T-helper 2 cell treated with Interferon-gamma antibody and Interleukin-4, amounts not matched to agents 100 ng/mL and 5 ng/mL, for 36 hours (primary cell): ENCODE measurements at places on chromosomes 7 and 10. TPM values are rescaled to one million over a fixed set of nuclear protein-coding genes. Genes with fewer than 3 reads are reported as not detected.

Gene ZNF804B
- not detected in 2 replicates for total RNA-seq

Gene SFTPA1
- total RNA-seq, result not detected in 2 replicates

Gene ASB10
- not detected in 2 replicates for total RNA-seq

Gene SUV39H2
- total RNA-seq, result 30.4 and 35.9 TPM in 2 replicates

Gene AFAP1L2
- total RNA-seq, result 1.6 and 1.9 TPM in 2 replicates

Gene VTI1A
- 41.5 and 42.6 TPM in 2 replicates for total RNA-seq

Gene DCLRE1A
- 14.4 and 15.6 TPM in 2 replicates for total RNA-seq

Gene LRRC17
- total RNA-seq, result 0.16 and 0.18 TPM in 2 replicates

Gene FKBP9
- 0.91 and 1.3 TPM in 2 replicates for total RNA-seq

Gene UCN3
- total RNA-seq, result not detected in 2 replicates

Gene KIF11
- total RNA-seq, result 76.2 and 76.5 TPM in 2 replicates

Gene SLC13A4
- total RNA-seq, result not detected in 2 replicates

Gene RPS24
- 1,478 and 1,530 TPM in 2 replicates for total RNA-seq

Gene DPP6
- not detected in 2 replicates for total RNA-seq

Gene CYP3A7
- total RNA-seq, result not detected in 2 replicates

Gene BMPER
- total RNA-seq, result not detected in 2 replicates

Gene PNLIPRP3
- total RNA-seq, result not detected in 2 replicates

Gene PRLHR
- total RNA-seq, result not detected in 2 replicates

Gene VENTX
- total RNA-seq, result not detected in 2 replicates

Gene PDK4
- total RNA-seq, result not detected in 2 replicates

Gene ERV3-1
- 12.7 and 14.8 TPM in 2 replicates for total RNA-seq

Gene FZD8
- 0.41 and 0.66 TPM in 2 replicates for total RNA-seq

Gene SPDYE3
- not detected in 2 replicates for total RNA-seq

Gene PAPSS2
- 0.05 TPM in 1 of 2 replicates, not detected in the other for total RNA-seq

Gene INSIG1
- 105 and 114 TPM in 2 replicates for total RNA-seq

Gene GIMAP5
- total RNA-seq, result 77.7 and 90.8 TPM in 2 replicates
